ENCODE measurements at places on chromosomes 4 and X. TPM values are rescaled to one million over a fixed set of nuclear protein-coding genes. Genes with fewer than 3 reads are reported as not detected.

The KCNIP4 gene
- total RNA-seq = not detected

- no peaks in the 10 kb centered on the region for H3K27me3 ChIP-seq
- H3K36me3 ChIP-seq = no peaks in the 10 kb centered on the region
- H3K27ac ChIP-seq = no peak overlapping the region
- no peaks in the 10 kb centered on the region for H3K4me1 ChIP-seq
- no peak for DNase-seq
Observed at GRCh38 chr4:114922592-114922933, 190.9 kb downstream of the NDST4 start.

GRCh38 chr4:70518716-70519115 lies 347 bp downstream of the AMTN start:
- DNase-seq = no peak
- H3K4me1 ChIP-seq = no peaks in the 10 kb centered on the region
- no peak overlapping the region for H3K4me3 ChIP-seq
- peaks cover 4% of the 10 kb centered on the region for H3K27me3 ChIP-seq
- H3K36me3 ChIP-seq = no peaks in the 10 kb centered on the region
- no peak overlapping the region for H3K27ac ChIP-seq

DNA sequence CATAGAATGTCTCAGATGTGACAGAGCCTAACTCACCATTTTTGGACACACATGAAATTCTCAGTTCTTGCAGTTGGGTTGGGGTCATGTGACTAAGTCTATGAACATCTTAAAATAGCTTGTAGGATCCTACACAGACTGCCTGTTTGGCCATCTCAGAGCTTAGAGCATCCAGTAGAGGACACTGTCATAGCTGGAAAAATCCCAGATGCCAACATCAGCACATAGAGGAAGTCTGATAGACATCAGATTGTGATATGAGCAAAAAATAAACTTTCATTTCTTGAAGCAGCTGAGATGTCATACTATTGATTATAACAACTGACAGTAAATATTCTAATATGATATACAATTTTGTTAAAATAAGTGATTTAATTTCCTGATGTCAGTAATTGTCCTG lies 207.1 kb downstream of the TRAM1L1 start:
- no peak overlapping the region for H3K27ac ChIP-seq
- H3K4me1 ChIP-seq = no peaks in the 10 kb centered on the region
- no peak for DNase-seq
- H3K36me3 ChIP-seq = no peaks in the 10 kb centered on the region

The HSFX3 gene
- total RNA-seq = not detected

The PNCK gene
- not detected for total RNA-seq

DNA sequence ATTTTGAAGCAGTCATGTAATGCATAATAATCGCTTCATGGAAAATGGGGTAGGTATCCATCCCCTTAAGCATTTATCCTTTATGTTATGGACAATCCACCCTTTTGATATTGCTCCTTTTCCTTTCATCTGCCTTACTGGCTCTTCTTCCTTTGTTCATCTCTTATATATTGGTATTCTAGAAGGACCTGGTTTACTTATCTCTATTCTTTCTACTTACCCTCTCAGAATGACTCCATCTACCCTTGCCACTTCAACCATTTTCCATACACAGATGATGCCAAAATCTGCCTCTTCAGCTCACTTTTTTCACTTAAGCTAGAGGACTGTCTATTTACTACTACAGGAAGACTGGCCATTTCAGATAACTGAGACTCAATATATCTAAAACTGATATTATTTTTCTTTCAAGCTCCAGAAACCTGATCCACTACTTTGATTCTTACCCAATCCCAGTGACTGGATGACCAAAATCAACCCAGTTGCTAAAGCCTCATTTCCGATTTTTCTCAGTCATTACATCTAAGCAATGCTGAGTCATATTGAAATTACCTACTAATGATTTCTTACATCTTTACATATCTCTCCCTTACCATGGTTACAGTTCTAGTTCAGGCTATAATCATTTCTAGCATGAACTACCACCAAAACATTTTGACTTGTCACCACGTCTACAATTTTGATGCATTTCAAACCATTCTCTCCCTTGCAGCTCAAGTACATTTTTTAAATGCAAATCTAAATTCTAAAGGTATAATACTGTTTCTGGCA lies 93.7 kb downstream of the FAAH2 start:
- H3K36me3 ChIP-seq = peaks cover 6% of the 10 kb centered on the region
- no peaks in the 10 kb centered on the region for H3K27me3 ChIP-seq
- no peak for DNase-seq
- H3K4me1 ChIP-seq = peaks cover 12% of the 10 kb centered on the region
- H3K27ac ChIP-seq = peak overlapping the region; percentile 32

The STS gene
- 1.7 TPM for total RNA-seq

- no peak for DNase-seq
- H3K27ac ChIP-seq = peak overlapping the region; percentile 6
Observed at GRCh38 chrX:19545651-19546050, 30.3 kb upstream of the MAP3K15 start.

The SAGE1 gene
- not detected for total RNA-seq

The TMEM150C gene
- not detected for total RNA-seq

DNA sequence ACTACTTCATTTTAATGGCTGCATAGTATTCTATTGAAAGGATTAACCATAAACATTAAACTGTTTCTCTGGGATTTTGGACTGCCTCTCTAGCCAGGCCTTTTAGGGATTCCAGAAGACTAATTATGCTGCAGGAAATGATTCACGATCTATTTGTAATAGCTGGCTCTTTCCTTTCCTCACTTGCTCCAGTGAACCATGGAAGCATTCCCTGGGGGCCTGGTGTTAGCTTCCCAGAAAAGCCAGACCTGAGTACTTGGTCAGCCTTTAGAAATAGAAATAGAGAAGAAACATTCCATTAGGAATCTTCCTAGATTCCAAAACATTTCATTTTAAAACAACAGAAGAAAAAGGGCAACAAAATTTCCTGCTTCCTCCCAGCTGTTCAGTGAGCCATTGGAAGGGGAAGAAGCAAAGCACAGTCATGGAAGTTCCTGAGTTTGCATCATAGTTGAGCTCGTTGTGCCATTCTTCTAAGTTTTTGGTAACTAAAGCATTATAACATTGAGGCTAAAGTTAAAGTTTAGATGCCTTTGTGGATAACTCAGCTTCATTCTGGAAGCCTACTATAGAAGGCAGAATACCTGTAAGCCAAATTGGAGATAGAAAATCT lies 83.5 kb downstream of the NPNT start:
- DNase-seq = no peak
- H3K27me3 ChIP-seq = no peaks in the 10 kb centered on the region
- no peaks in the 10 kb centered on the region for H3K4me1 ChIP-seq

DNA sequence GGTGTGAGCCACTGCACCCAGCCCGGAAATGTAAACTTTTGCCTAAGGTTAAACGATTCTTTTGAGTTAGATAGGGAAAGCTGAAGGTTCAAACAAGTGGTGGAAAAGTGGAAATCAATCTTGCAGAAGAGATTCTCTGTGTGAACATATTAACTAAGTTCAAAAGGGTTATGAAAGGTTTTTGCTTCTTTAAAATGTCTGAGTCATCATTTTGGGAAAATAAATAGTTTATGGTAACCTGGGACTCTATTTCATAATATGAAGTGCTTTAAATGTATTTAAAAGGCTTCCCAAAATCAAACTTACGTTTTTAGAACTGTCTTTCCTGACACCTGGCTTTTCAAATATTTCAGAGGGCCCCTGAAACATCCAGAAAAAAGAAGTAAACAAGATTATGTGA lies 73.6 kb upstream of the MID1IP1 start:
- no peak for DNase-seq
- H3K4me1 ChIP-seq = no peaks in the 10 kb centered on the region
- no peak overlapping the region for H3K27ac ChIP-seq
- no peak overlapping the region for H3K4me3 ChIP-seq
- H3K36me3 ChIP-seq = no peaks in the 10 kb centered on the region

The SPANXN3 gene
- not detected for total RNA-seq

The SLAIN2 gene
- total RNA-seq = 61.6 TPM

DNA sequence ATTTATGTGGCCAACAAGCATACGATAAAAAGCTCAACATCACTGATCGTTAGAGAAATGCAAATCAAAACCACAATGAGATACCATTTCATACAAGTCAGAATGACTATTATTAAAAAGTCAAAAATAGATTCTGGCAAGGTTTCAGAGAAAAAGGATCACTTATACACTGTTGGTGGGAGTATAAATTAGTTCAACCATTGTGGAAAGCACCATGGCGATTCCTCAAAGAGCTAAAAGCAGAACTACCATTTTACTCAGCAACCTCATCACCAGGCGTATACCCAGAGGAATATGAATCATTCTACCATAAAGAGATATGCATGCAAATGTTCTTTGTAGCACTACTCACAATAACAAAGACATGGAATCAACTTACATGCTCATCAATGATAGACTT lies 478.7 kb upstream of the GALNTL6 start:
- no peaks in the 10 kb centered on the region for H3K27me3 ChIP-seq
- no peak overlapping the region for H3K4me3 ChIP-seq
- H3K27ac ChIP-seq = no peak overlapping the region
- DNase-seq = no peak
- no peaks in the 10 kb centered on the region for H3K4me1 ChIP-seq

DNA sequence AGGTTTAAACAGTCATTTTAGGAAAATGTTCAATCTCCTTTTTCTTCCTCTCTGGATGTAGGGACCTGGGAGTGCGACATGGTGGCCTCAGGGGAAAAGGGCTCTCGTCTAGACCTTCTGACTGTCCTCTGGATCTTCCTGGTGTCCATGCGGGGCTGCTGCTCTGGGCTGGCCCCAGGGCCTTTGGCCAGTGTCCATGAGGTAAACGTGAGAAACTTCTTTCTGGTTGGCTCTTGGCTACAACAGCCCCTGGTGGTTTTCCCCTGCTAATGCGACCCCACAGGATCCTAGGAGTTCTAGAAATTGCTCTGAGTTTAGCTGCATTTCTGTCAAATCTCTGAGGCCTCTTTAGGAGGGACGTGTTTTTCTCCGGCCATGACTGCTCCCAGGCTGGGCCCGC lies 85.7 kb downstream of the MFAP3L start:
- DNase-seq = no peak
- no peaks in the 10 kb centered on the region for H3K27me3 ChIP-seq
- H3K27ac ChIP-seq = no peak overlapping the region
- H3K4me1 ChIP-seq = no peaks in the 10 kb centered on the region

The FRMPD3 gene
- not detected for total RNA-seq

GRCh38 chrX:12977761-12978204 lies 2.9 kb downstream of the TMSB4X start:
- peaks cover 36% of the 10 kb centered on the region for H3K4me1 ChIP-seq
- H3K36me3 ChIP-seq = peaks cover 41% of the 10 kb centered on the region
- no peak for DNase-seq

The STATH gene
- not detected for total RNA-seq

The KCND1 gene
- 5.5 TPM for total RNA-seq

DNA sequence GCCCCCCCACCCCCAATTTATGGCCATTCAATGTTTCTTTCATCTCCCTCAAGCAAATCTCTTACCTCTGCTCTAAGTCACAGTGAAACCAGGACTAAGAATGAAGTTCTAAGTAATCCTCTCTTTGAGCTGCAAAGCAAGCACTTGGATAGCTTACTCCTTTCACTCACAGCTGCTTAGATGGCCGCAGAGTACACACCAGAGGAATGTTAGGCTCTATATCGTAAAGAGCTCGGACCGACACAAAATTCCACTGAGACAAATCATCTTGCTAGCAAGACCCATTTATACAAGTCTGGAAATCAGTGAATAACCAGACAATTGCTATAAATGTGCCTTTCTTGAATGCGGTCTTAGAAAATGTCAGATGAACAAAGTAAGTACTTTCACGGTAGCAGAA lies 135.0 kb downstream of the IDS start:
- H3K27me3 ChIP-seq = no peaks in the 10 kb centered on the region
- no peaks in the 10 kb centered on the region for H3K4me1 ChIP-seq
- DNase-seq = no peak
- H3K36me3 ChIP-seq = no peaks in the 10 kb centered on the region
- no peak overlapping the region for H3K27ac ChIP-seq
- H3K4me3 ChIP-seq = no peak overlapping the region

The RGN gene
- not detected for total RNA-seq

DNA sequence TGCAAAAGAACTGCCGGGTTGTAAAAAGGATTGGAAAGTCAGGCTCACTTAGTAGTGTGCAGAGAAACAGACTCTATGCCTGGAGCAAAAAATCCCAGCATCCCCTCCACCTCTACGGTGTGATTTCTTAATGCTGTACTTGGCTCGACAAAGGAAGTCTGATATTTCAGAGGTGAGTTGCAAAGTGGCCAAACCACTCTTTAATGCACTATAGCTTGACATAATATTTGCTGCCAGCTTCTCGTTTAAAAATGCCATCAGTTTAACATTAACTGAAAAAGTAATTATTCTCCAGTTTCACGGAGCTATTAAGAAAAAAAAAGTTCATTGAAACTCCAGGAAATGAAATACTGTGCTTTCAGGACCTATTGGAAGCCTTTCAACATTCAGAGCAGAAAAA lies 448.3 kb upstream of the ZFP42 start:
- H3K27ac ChIP-seq = no peak overlapping the region
- no peaks in the 10 kb centered on the region for H3K36me3 ChIP-seq
- H3K4me3 ChIP-seq = no peak overlapping the region
- no peak for DNase-seq
- H3K4me1 ChIP-seq = no peaks in the 10 kb centered on the region

- H3K36me3 ChIP-seq = no peaks in the 10 kb centered on the region
- H3K27ac ChIP-seq = no peak overlapping the region
- no peak overlapping the region for H3K4me3 ChIP-seq
- no peaks in the 10 kb centered on the region for H3K4me1 ChIP-seq
- DNase-seq = no peak
Observed at GRCh38 chr4:122775039-122775438, 42.5 kb downstream of the BBS12 start.

- DNase-seq = no peak
- no peak overlapping the region for H3K27ac ChIP-seq
- no peaks in the 10 kb centered on the region for H3K36me3 ChIP-seq
- H3K27me3 ChIP-seq = no peaks in the 10 kb centered on the region
- no peaks in the 10 kb centered on the region for H3K4me1 ChIP-seq
Observed at GRCh38 chrX:142095651-142096245, 109.3 kb downstream of the MAGEC2 start.

The CLDN22 gene
- not detected for total RNA-seq

The CENPVL3 gene
- not detected for total RNA-seq

The CXorf65 gene
- total RNA-seq = 18.3 TPM

The FGA gene
- not detected for total RNA-seq

DNA sequence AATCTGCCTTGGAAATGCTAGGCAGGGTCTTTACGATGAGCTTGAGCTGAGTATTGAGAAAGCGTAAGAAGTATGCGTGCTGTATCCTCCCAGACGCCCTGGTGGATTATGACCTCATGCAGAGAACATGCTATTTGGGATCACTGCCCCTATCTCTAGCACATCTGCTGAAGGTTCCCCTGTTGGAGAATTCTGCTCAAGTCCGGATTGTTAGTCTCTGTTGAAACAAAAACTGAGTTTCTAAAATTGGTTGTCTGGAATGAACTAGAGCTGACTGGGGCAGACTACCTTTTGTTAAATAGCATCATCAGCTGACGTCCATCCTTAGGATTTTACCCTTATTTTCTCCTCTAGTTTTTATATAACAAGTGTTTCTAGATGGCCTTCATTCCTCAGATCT lies 7.5 kb downstream of the FHDC1 start:
- DNase-seq = no peak
- H3K4me1 ChIP-seq = peaks cover under 1% of the 10 kb centered on the region
- no peak overlapping the region for H3K27ac ChIP-seq
- H3K36me3 ChIP-seq = no peaks in the 10 kb centered on the region

All from activated CD8-positive, alpha-beta memory T cell treated with anti-CD3 and anti-CD28 coated beads, Interleukin-2, amount 10 ng/mL, durations not matched to agents 7 days and 5 days (primary cell).